ENCODE measurements at places on chromosomes 4 and X.

GRCh38 chr4:181173046-181173445, 1070.2 kb upstream of the TENM3 start:
- DNase-seq: no peak

DNA sequence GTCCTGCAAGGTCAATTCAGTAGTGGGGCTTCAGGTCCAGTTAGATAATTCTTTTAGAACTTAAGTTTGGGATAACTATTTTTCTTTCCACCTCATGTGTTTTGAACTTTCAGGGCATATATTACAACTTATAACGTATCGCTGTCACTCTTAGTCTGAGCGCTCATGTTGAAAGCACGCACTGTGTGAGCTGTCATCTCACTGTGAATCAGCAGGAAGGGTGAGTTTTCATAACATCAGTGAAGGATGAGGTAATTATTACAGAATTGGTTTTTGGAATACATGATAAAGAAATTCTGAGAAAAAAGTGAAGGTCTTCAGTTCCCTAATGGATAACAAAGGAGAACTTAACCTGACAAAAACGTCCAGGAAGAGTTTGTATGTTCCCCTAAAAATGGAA, 45.1 kb upstream of the SLC4A4 start:
- no peak for DNase-seq

DNA sequence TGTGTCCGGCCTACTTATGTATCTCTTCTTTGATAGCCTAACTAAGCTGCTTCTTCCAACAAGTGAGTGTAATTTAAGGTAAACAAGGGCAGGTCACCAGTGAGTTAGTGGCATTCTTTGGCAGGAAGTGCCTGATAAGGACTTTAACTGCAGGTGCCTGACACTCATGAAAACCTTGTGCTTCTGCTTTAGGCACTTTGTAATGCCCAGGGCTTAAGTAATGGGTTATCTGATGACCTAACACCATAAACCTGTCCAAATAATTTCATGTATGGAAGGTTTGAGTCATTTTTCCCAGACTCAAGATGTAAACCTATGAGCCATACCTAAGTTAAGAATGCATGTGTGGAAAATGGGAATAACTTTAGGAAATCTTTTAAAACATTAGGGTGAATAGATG, 43.0 kb downstream of the BCOR start:
- DNase-seq: no peak

DNA sequence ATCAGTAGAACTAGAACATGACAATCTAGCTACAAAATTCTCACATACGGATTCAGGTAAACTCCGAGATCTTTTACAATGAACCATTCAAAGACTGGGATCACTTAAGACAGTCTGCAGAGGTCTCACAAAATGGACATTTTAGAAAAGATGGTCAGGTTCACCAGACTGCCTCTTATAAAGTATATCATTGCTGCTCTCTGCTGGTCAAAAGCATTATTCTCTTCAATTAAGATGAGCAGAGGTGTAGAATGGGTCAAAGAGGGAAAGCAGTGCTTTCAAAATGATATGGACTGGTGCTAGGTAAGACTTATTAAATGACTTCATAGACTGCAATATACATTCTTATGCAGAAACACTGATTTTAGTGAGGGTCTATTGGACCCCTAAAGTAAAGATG, 434.7 kb downstream of the PACRGL start:
- DNase-seq: no peak

DNA sequence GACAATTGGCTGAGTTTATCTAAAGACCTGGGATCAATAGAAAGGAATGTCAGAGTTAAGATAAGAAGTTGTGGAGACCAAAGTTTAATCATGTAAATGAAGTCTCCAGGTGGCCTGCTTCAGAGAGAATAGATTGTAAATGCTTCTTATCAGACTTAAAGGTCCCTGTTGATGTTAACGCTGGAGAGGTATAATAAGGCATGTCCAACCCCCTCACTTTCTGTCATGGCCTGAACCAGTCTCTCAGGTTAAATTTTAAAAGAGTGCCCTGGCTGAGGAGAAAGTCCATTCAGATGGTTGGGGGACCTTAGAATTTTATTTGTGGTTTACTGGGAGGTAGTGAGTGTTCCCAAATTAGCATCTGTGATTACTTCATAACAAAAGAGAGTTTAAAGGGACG, 86.7 kb downstream of the AKAP4 start:
- no peak for DNase-seq

GRCh38 chr4:123168812-123169211, 227.8 kb upstream of the SPRY1 start:
- DNase-seq: no peak

- no peak for DNase-seq
Measured at GRCh38 chr4:151098979-151099228, 524 bp upstream of the RPS3A start.

DNA sequence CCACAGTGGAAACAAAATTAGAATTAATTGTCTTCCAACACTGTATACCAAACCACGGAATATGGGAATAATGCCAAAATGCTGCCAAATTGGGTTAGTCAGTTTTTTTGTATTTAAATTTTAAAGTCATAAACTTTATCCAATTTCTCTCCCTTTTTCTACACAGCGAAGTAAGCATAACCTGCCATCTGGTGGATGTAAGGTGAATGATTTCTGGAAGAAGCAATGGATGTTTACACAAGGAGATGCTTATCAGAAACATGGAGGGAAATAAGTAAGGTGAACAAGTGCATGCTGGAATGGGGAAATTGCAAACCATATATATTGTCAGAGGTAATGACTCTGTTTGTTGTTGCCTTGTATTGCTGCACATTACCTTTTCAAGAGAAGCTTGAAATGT, 691.9 kb downstream of the TECRL start:
- peak; percentile 7 for DNase-seq

DNA sequence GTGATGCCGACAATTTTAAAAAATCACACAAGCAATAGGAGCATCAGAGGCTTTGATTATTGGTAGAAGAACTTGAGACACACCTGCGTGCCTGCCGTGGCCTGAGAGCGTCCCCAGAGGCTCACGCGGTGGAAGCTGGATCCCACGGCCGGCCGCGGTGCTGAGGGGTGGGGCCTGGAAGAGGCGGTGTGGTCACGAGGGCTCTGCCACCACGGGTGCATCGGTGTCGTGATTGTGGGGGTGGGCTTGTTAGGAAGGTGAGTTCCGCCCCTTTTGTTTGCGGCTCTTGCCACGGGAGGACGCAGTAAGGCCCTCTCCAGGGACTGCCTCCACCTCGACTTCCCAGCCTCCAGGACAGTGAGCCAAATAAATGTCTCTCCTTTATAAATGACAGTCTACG, 77.2 kb upstream of the ADRA2C start:
- no peak for DNase-seq

DNA sequence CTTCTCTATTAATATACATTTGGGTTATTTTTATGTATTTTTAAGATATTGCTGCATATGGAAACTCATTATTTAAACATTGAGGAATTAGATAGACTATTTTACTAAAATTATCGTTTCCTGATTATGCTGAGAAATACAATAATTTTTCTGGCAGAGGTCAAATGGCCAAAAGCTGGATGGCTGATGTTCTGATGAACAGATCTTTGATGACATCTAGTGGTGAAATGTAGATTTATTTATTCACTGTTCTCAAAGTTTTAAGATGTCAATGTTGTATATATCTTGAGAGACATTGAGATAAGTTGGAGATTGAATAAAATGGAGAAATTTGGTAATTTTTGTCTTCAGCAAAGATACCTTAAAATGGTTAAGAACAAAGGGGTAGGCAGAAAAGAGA, 96.2 kb downstream of the UGT8 start:
- no peak for DNase-seq

GRCh38 chr4:108056418-108056817, 66.7 kb downstream of the HADH start:
- DNase-seq: no peak

- DNase-seq: no peak
Measured at GRCh38 chr4:7255488-7255881, 63.1 kb downstream of the SORCS2 start.

GRCh38 chr4:89765966-89766365, 71.0 kb downstream of the SNCA start:
- DNase-seq: no peak

GRCh38 chr4:42330002-42330592, 67.2 kb upstream of the SHISA3 start:
- no peak for DNase-seq

DNA sequence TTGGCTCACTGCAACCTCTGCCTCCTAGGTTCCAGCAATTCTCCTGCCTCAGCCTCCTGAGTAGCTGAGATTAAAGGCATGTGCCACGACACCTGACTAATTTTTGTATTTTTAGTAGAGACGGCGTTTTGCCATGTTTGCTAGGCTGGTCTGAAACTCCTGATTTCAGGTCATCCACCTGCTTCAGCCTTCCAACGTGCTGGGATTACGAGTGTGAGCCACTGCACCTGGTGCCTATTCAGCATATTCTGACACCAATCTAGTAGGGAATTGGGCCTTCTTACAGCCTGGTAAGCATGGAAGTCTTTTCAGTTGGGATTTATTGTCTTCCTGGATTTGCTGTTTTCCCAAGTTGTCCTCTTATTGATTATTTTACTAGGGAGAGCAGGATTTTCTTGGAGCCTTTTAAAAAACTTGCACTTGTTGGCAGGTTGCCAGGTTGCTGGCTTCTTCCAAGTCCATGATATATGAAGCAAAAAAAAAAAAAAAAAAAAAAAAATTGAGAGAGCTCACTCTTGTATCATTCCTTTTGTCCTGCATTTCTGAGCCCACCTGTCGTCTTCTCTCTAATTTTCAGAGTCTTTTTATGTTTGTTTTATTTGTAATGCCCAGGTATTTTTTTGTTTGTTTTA, 43.7 kb downstream of the TMPRSS11E start:
- DNase-seq: no peak

GRCh38 chr4:73776321-73776729, 36.0 kb downstream of the CXCL8 start:
- DNase-seq: no peak

- DNase-seq: no peak
Measured at GRCh38 chr4:145784036-145784435, 104.1 kb downstream of the C4orf51 start.

GRCh38 chr4:2968381-2968780, 5.0 kb downstream of the GRK4 start:
- no peak for DNase-seq

GRCh38 chrX:9906919-9907318, 60.2 kb upstream of the CLDN34 start:
- no peak for DNase-seq

DNA sequence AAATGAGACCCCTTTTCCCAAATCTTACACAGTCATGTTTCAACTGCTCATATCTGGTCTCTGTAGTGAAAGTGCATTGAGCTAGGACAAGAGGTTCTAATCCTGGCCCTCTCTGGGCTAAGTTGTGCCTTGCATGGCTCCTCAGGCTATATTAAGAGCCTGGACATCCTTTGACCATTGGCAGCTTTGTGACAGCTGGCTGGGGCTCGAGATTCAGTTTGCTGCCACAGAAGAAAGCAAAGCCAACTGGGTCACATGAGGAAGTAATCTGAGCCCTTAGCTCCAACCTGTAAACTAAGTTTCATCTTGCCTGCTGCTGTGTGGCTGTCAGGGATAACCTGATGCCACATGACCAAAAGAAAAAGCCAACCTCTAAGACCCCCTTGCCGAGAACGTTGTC, 51.8 kb upstream of the JADE1 start:
- DNase-seq: no peak

DNA sequence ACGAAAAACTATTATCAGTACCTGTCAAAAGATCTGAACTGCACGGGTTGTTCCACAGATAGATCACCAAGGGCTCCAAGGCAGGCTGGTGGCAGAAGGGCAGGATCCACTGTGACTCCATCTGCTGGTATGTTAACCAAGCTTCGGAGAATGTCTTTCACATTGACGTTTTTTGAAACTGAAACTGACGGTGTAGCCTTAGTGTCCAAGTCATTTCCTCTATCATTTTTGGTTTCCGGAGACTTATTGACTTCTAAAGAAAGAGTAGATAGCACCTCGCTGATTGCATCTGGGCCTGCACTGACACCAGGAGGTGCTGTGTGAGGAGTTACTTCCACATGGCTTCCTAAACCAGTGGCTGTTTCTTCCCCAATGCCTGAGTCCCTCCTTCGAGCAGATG, 186.9 kb downstream of the LRBA start:
- no peak for DNase-seq

DNA sequence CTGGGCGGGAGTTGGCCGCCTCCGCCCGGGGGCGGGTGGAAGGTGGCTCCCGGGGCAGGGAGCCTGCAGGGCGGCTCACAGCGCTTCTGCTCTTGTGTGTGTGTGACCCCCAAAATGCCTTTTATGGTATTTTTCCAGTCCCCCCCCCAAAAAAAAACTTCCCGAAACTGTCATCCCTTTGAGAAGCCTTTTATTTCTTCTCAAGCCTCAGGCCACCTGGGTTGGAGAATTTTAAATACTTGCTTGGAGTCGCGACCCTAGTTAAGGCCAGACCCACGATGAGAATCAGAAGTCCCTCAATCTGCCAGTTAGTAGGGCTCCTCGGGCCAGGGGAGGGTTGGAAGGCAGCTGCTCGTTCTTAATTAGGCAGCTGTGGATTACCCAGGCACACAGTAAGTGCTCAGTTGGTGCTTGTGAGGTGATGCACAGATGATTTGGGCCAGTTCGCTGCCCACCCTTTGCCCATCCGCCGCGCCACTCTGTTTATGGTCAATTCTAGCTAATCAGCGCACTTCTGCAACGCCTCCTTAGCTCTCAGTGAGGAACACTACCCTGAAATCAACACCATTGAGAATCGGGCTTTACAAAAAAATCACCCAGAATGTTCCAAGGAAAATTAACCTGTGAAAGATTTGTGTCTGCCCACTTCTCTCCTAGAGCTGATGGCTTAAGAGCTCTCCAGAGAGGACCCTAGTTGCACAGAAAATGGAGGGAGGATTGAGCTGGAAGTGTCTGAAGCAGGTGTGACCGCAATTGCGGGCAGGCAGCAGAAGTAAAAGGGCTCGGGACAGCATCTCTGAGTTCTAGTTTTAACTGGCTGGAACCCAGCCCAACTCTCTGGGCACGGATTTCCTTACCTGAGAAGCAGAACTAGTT, 648 bp upstream of the SCD5 start:
- no peak for DNase-seq

DNA sequence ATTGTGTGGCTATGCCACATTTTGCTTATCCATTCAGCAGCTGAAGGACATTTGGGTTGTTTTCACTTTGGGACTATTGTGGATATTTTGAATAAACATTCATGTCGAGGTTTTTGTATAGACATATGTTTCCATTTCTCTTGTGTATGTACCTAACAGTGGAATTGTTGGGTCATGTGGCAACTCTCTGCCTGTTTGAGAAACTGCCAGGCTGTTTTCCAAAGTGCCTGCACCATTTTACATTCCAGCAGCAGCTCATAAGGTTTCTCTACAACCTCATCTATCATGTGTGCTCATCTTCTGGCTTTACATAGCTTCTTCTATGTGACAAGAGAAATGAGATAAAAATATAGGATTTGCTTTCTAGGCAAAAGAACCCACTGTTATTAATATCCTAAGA, 29.5 kb upstream of the TSPAN5 start:
- no peak for DNase-seq

DNA sequence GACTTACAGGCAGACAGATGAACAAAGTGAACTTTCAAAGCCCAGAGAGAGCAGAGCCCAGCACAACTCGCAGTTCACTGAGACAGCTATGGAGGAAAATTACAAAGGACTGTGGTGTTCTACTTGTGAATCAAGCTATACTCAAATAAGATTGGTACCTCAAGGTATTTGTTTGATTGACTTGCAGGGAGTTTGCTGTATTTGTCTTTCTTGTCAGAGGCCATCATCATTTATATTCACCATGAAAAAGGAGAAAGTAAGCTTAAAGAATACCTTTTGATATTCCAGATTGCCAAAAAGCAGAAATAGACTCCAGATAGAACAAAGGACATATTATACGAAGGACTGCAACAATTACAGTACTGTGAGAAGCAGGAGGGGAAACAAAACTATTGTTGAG, 1047.9 kb downstream of the RPA4 start:
- DNase-seq: no peak

- peak; percentile 86 for DNase-seq
Measured at GRCh38 chr4:91064157-91064853, 937.1 kb downstream of the CCSER1 start.

Measured in right renal cortex interstitium (tissue), 3 donors.